ENCODE measurements at places on chromosomes 3 and 15.

GRCh38 chr3:186067360-186068242 lies 41.3 kb downstream of the ETV5 start:
- no peak for DNase-seq

DNA sequence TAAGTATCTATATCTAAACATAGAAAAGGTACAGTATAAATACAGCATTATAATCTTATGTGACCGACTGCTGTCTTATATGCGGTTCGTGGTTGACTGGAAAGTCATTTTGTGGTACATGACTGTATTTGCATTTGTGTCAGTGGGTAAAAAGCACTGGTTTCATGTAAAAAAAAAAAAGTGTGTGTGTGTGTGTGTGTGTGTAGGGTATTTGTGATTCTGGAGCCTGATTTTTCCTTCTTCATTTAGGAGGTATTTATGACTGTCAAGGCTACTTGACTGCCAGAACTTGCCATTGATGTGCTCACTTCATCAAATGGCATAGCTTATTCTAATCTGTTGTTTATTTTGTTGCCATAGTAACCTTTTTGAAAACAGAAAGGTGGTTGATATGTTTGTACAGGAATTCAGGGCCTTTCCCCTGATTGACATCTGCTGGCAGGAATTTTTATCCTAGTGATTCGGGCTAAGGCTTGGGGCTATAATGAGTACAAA lies 63.2 kb downstream of the AKAP13 start:
- DNase-seq = peak; percentile 72

DNA sequence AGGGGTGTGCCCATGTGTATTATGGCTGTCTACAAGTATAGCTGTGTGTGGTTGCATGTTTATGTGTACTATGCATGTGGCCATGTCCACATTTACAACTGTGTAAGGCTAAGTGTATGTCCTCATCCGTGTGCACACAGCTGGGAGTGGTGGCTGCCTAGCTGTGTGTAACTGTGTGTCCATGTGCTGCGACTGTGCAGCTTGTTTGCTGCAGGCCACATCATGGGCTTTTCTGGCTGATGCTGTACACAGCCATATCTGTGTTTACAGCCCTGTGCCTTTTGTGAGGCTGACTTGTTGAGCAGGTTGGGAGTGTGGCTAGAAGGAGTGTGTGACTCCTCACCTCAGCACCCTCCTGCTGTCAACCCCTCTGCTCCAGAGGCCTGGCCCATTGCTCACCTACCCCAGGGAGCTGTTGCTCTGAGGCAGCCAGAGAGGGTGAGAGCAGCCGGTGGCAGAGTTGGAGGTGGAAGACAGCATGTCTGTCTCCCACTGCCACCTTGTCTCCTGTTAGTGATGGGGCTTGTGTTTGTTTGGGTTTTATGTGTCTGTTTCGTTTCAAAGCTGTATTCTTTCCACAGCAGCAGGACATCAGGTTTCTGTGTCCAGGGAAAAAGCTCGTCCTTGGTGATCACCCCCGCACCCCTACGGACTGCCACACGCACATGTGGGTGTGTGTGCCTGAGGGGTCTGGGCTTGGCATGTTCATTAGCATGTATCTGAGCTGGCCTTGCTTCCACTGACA lies 1.4 kb upstream of the GRM2 start:
- no peak for DNase-seq

- DNase-seq = no peak
Measured at GRCh38 chr3:109176726-109177125, 40.2 kb downstream of the C3orf85 start.

GRCh38 chr3:10653241-10653640 lies 147.9 kb upstream of the ATP2B2 start:
- no peak for DNase-seq

DNA sequence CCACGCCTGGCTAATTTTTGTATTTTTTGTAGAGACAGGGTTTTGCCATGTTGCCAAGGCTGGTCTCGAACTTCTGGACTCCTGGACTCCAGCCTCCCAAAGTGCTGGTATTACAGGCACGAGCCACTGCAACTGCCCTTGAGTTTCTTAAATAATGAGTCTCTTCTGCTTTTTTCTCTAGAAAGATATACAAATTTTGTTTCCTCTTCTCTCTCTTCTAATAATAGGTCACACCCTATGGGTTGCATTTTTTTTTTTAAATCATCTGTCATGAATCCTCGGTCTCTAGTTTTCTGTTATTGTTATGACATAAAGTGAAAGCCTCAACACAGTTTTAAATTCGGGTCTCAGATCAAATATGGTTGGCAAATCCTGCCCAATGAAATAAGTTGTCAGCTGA lies 111.2 kb downstream of the IL12A start:
- DNase-seq = no peak

GRCh38 chr15:26421065-26421464 lies 351.8 kb downstream of the GABRB3 start:
- DNase-seq = no peak

DNA sequence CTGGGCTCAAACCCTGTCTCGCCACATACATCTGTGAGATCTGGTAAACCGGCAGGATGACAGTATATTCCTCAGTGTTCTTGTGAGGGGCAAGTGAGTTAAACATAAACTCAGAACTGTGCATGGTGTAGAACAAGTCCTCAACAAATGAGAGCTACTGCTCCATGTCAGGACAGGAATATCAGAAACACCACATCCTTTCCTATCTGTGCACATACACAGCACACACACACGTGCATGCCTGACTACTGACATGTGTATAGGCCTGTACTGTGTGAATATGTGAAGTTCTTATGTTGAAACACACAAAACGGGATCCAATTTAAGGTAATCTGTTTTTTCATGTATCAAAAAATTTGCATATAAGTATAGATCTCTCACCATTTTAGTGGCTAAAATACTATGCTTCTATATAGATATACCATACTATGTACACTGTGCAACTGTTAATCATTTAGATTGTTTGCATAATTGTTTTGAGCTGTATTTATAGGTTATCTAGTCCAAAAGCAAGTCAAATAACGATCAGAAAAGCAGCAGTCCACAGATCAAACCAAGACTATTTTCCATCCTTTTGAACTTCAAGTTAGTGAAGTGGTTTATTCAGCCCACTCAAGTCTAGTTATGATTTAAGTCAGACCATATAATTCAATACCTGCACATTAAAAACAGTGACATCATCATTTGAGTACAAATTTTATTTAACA lies 44.8 kb downstream of the CCR4 start:
- no peak for DNase-seq

GRCh38 chr3:34374521-34374920 lies 576.1 kb downstream of the PDCD6IP start:
- DNase-seq = no peak

DNA sequence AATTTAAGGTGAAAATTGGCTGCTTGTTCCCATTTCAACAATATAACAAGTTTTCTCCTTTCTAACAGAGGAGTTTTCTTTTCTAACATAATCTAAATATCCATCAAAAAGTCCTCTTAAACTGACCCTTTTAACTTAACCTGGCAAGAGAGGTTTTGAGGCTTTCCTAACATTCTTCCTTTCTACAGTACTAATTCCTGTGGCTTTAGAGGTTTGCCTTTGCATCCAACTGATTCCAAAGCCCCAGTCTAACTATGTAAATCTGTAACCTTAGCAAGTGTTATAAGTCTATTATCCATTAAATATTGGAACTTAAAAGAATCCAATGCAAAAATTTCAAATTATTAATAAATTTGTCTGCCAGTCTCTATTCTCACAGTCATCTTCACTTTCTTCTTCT lies 134.1 kb downstream of the ISL2 start:
- DNase-seq = no peak

DNA sequence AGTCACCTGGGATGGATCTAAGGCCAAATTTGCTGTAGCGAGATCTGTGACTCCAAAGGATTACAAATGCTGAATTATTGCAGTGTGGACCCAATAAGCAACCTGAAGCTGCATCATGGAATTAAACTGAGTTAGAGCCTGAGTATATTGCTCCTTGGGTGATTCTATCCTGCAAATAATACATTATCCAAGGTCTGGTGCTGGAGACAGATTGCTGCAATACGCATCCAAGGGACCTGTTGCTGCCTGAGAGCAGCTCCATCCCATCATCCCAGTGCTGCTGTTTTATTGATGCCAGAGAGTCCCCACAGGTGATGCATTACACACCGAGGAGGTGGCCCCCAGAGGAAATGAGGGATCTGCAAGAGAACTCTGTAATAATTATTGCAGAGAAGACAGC lies 31.6 kb upstream of the PCSK6 start:
- no peak for DNase-seq

DNA sequence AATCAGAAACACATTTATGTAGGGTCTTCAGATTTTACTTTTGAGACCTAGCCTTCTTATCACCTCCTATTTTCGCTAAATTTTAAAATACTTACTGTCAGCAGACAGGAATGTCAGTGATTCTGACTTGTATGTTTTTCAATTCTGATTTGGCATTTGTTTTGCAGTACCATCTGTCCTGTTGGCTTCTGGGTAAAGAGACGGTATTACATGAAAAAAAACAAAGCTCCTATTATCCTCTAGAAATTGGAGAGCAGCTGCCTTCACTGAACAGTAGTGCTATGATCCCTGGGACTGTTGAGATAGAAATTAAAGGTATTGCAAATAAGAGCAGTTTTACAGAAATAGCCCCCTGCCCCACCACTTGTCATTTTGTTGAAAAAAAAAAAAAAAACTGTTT lies 8.4 kb downstream of the ARMC8 start:
- DNase-seq = no peak

DNA sequence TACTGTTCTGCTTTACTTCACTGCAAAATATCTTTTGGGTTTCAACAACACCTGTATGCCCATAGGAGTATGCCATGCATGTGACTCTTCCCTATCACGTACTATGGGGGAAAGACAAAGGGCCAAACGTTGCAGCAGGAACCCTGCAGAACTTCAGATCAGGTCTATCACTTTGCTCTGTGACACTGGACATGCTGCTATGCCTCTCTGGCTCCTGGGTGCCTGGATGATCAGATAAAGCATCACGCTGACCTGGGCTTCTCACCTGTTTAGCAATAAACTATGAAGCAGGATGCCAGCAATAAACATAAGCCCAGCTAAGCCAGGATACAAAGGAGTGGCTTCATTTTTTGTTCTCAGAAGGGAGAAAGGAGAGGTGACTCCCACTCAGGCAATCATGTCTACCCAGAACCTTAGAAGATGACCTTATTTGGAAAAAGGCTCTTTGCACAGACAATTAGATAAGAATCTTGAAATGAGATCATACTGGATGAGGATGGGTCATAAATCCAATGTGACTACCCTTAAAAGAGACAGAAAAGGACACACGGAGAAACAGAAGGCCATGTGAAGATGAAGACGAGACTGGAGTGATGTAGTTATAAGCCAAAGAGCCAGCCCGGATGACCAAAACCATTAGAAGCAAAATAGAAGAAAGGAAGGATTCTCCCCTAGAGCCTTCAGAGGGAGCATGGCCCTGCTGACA lies 19.3 kb downstream of the POMGNT2 start:
- peak; percentile 55 for DNase-seq

- peak; percentile 92 for DNase-seq
Measured at GRCh38 chr15:84600687-84601554, at the start of gene ZSCAN2. Gene ZSCAN2 (plus strand): TSS chr15:84601009. CDS start chr15:84603928, 2,919 bp downstream.

DNA sequence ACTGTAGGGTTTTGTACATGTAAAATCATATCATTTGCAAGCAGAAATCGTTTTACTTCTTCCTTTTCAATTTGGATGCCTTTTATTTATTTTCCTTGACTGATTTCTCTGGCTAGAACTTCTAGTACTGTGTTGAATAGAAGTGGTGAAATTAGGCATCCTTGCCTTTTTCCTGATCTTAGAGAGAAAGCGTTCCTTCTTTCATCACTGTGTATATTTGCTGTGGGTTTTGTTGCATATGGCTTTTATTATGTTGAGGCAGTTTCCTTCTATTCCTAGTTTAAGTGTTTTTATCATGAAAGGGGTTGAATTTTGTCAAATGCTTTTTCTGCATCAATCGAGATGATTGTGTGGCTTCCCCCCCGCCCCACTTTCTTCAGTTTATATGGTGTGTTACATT lies 140.9 kb downstream of the ATG7 start:
- DNase-seq = no peak

DNA sequence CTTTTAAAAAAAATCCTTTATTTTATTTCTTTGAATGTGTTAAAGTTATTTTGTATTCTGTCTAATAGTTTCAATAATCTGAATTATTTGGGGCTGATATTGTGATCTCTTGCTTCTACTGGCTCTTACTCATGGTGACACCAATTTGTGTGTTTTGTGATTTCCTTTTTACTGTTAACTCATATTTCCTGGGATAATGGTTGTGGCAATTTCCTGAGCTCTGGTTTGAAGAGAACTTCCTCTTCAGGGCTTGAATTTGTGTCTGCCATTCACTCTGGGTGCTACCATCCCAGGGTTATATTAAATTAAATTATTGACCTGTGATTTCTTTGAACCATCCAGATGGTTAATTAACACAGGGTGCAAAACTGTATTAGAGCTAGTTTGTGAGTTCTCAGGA lies 60.4 kb upstream of the RNF7 start:
- no peak for DNase-seq

DNA sequence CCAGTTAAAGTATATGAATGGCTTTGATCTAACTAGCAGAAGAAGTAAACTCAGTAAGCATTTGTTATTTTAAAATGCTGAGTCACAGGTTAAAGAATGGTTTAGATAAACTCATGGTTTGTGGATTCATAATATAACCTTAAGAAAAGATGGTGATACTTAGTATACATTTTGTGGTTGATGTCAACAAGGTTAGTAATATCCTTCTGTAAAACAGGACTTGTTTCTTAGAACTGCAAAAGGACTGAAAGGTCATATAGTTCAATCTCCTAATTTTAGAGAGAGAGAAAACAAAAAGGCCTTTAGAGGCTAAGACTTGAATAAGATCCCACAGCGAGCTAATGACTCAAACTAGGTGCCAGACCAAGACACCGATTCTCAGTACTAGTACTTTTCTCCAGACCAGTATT lies 50.0 kb downstream of the STRIT1 start:
- DNase-seq = no peak

- DNase-seq = peak; percentile 22
Measured at GRCh38 chr15:52699457-52699856, 20.3 kb upstream of the ATOSA start.

GRCh38 chr15:61034678-61035291 lies 194.3 kb downstream of the RORA start:
- peak; percentile 66 for DNase-seq

- no peak for DNase-seq
Measured at GRCh38 chr3:11671648-11672100, 28.0 kb upstream of the VGLL4 start.

DNA sequence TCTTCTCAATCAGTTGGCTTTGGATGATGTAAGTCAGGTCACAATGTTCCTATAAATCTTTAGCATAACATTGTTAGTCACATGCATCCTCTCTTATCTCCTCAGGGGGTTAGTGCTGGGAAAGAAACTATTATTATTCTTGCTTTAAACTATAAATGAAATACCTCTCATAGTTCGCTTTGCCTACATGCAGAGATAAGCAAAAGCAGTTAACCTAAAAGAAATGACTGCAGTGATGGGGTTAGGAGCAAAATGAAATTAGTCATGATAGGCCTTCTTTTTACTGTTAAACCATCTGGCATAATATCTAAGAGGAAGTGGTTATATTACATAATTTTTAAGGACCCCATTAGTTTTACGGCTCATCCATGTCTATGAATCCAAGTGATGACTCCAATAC lies 91.7 kb upstream of the IGSF10 start:
- no peak for DNase-seq

DNA sequence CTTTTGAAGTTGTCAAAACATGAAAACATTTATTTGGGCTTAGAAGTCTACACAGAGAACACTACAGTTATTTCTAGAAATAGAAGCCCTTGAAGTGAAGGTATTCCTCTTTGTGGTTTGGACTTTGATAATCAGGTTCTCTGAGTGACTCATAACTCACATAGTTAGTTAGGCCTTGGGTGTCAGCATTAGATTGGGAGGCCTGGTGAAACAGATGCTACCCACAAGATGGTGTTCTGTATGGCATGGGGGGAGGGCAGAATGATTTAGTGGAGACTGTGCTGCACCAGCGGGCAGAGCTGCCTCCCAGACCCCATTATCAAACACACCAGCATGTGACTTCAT lies 108.9 kb upstream of the ETV5 start:
- no peak for DNase-seq
